Stimulated activated CD8-positive, alpha-beta memory T cell treated with anti-CD3 and anti-CD28 coated beads, Interleukin-15, amount 100 ng/mL, for 24 hours (primary cell): ENCODE measurements at places on chromosomes 16 and 17.

- no peak for DNase-seq
Measured at GRCh38 chr17:37079735-37080134, 131.0 kb downstream of the AATF start.

DNA sequence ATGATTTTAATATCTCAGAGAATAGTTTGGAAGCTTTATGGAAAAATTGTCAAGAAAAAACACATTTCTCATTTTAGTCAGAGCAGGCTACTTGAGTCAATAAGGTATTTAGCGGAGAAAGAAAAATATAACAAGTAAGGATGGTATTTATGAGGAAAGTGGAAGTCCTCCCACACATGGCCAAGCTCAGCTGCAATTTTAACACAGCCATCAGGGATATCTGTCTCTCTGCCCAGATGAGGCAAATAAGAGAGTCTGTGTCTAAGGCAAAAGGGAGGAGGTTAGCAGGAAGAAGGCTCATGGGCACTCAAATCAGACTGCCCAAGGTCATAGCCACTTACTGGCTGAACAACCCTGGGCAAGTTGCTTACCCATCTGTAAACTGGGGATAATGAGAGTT, 5.2 kb upstream of the CMTM2 start:
- DNase-seq = no peak

GRCh38 chr16:54944002-54944401, 13.3 kb downstream of the IRX5 start:
- DNase-seq = no peak

DNA sequence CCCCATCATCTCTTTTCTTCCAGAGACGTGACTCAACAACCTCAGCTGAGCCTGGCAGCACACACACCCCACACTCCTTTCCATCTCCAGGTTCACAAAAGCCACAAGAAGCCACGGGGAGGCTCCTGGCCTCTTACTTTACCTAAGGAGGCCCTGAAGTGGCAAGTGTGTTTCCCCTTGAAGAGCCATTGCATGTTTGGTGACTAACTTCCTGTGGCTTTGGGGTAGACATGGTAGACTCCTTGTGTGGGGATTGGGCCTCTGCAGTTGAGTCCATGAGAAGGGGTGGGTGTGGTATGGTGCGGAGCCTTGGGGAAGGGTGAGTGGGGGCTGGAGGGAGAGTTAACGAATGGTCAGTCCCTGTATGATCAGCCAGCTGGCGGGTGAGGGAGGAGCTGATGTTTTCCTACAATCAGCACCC, 24.2 kb downstream of the SAP30BP start:
- DNase-seq = no peak

DNA sequence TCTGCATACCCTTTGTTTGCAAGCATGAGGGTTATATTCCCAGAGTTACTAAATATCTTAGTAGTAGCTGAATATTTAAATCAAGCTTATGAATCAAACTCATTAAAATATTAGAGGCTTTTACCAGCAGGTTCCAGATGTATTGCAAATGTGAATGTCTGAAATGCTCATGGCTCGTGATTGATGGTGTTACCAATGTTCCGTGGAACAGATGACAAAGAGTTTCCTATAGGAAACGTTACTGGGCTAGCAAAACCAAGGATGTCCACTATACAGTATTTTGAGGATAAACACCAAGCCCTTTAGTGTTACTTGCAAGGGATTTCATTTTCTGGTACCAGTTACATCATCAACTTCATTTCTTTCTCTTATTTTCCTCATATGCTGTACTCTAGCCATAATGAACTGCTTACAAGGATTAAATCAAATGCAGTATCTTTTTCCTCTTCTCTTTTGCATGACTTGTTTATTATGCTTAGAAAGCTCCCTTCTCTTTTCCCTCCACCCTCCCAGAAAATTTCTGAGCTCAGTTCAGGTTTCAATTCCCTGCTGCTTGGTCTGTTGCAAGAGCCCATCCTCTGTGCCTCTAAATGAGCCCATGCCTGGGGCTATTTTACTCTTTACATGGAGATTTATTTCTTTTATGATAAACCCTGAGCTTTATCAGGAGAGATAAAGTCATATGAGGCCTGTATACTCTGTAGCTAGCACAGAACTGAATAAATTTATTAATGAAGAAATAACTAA, 1537.1 kb upstream of the GOT2 start:
- DNase-seq = no peak

DNA sequence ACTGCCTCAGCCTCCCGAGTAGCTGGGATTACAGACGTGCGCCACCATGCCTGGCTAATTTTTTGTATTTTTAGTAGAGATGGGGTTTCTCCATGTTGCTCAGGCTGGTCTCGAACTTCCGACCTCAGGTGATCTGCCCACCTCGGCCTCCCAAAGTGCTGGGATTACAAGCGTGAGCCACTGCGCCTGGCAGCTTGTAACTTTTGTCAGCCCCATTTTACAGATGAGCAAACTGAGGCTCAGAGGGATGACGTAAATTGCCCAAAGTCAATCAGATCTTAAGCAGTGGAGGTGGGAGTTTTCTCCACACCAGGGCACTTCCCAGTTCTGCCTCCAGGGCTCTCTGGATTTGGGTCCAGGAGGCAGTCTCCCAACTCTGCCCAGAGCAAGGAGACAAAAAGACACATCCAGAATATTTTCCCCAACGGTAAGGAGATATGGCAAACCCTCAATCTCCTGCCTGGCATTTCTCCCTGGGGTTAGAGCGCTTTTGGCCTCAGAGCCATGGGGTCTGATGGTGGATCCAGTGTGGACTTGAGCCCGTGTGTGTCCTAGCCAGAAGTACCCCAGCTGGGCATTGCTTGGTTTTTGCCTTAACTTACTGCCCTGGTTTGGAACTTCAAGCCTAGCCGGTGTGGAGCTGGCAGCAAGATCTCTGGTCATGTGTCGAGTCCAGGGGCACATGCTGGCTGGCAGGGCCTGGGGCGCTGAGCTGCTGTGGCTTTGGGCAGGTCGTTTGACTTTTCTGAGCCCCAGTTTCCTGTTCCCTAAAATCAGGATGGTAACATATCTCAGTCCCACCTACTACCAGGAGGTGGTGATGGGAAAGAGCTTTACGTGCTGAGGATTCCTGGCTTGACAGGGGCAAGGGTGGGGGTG, 3.4 kb downstream of the ADAM11 start:
- DNase-seq = no peak

DNA sequence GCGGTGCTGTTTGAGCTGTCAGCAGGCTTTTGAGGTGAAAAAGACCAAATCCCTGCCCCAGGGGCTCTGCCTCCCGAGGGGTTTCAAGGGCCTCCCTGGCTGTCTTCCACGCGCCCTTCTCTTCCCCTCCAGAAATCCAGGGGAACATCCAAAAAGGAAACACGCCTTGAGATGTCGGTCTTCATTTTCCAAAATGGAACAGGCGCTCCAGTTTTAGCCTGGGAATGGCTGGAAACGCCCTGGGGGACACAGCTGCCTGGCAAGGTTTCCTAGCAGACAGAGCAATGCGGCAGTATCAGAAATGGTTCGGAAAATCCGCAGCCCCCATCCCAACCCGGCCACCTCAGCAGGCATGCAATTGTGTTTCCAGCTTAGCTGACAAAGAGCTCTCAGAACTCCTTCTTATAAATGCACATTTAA, 16.6 kb upstream of the LITAF start:
- no peak for DNase-seq

DNA sequence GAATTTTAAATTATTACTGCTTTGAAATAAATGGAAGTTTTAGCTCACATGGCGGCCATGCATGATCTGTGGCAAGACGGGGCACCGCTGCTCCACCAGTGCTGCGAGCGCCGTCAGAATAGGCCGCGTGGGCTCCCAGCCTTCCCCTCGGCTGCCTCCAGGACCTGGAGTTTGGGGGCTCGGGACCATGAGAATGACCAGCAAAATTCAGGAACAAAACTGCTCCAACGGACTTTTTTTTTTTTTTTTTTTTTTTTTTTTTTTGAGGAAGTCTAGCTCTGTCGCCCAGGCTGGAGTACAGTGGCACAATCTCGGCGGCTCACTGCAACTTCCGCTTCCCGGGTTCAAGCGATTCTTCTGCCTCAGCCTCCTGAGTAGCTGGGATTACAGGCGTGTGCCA, 38.3 kb upstream of the AKAP1 start:
- DNase-seq = no peak

DNA sequence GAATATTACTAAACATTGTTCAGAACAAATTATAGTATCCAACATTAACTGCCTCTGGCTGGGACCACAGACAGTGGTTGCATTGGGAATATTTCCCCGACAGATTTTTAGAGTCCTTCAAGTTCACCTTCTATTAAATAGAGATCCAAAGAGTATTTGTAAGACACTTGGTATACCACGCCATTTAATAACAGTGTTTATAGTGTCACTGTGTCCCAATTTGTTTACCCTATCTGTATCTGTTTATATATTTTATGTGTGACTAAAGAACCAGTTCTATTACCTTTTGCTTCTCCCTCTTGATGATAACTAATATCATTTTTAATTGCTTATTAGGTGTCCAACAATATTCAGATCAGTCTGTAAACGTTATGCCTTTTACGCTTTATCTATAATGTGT, 191.3 kb upstream of the IRX5 start:
- no peak for DNase-seq

DNA sequence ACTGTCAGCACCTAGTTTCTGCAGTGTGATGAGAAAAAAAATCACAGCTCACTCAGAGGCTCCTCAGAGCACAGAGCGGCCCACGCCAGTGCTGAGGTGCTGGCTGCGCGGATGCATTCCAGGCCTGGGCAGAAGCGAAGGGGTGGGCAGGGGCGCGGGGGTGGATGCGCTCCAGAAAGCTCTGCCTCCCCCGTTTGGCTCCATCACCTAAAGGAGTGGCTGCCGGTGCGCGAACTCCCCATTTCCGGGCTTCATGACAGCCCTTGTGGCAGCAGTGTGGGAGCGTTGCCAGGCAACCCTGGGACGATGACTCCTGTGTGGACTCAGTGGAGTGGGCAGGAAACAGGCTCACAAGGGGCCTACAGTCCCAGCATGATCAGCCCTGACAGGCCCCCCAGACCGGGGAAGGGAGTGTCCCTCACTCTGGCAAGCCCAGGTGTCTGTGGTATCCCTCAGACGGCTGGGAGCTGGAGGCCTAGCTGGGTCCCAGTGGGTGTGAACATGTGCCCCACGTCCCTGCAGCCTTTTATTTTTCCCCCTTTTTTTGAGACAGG, 32.8 kb upstream of the NUDT16L1 start:
- peak; percentile 40 for DNase-seq

DNA sequence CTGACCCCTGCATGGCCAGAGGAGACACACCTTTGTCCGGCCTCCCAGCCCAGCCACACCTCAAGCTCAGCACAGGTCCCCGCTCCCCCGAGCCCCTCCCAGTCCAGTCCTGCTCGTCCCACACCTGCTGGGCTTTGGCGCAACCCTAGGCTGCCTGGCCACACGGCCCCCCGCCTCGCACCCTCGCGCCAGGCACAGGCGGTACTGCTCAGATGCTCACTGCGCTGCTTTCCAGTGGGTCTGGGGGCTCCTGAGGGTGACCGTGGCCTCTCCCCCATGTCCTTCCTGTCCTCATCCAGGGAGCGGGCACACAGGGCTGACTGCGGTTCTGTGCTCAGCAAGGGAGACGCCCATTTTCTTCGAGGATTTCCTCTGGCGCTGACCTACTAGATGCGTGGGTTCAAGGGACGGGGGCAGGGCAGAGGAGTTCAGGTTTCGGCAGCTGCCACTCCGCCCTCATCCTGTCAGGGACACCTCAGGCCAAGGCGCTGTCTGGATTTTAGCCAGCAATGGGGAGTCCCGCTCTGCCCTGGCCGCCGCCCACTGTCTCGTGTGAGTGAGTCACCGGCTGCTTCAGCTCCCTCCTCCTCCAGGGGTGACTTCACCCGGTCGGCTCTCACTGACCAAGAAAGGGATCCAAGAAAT, 118.0 kb upstream of the ZNF469 start:
- DNase-seq = peak; percentile 14

GRCh38 chr16:4803401-4803844, 990 bp upstream of the ROGDI start:
- DNase-seq = no peak

GRCh38 chr16:24624102-24624501, 84.7 kb downstream of the RBBP6 start:
- no peak for DNase-seq

DNA sequence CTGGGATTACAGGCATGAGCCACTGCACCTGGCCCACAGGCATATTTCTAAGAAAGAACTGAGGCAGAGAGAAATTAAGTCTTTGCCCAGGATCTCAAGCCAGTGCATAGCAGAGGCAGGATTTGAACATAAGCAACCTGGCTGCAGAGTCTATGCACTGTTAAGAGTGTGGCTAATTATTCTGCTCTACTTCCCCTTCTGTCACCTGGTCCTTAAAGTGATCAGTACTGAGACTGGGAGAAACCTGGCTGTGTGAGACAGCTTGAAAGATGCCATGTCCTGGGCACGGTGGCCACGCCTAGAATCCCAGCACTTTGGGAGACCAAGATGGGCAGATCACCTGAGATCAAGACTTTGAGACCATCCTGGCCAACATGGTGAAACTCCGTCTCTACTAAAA, 58.1 kb downstream of the IQCK start:
- no peak for DNase-seq

DNA sequence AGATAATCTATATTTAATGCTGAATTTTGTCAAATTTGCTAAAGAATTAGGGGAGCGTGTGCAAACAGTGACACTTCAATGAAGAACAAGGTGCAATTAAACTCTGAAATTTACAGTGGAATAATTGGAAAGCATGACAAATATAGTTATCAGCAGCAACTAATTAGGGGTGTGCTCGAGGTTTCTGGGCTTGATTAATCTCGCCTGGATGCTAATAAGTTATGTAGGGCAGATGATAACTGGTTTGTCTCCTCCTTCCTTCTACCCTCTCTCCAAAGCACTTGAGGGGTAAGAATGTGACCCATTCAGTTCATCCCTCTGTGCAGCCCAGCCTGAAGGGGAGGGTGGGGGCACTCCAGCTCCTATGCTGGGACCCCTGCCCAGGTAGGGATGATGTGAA, 21.9 kb downstream of the MRM1 start:
- DNase-seq = no peak

DNA sequence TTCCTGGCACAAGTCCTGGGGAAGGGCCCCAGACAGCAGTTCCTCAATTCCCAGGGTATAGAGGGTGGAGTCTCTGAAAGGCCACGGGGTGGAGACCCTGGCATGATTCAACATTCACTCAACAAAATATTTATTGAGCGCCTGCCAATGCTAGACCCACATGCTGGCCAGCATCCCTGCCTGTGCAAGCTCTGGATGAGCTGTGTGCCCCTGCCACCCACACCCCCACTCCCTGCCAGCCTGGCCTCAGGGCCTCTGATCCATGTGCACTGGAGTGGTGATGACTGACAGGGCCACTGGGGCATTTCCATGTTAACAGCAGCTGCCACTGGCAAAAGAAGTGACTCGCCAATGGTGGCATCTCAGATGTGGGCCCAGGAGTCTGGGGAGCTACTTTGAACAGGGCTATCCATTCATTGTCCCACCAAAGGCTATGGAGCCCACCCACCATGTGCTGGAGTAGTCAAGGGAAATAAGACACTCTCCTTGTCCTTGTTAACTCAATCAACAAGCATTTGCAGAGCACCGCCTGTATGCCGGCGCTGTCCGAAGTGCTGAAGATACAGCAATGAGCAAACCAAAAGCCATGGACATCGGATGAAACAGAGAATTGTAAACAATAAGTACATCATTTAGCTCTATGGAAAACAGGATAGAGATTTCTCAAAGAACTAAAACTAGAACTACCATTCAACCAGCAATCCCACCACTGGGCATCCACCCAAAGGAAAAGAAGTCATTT, 3.0 kb upstream of the PRSS22 start:
- DNase-seq = no peak

- DNase-seq = no peak
Measured at GRCh38 chr17:2343421-2343820, 6.1 kb downstream of the SGSM2 start.
